ENCODE measurements at places on chromosomes 12 and 14.
A peak's percentile ranks its signal among the peaks of the same experiment; 100 is the strongest.

GRCh38 chr12:106841510-106842302, 67.2 kb downstream of the RIC8B start:
- peak; percentile 66 for DNase-seq

DNA sequence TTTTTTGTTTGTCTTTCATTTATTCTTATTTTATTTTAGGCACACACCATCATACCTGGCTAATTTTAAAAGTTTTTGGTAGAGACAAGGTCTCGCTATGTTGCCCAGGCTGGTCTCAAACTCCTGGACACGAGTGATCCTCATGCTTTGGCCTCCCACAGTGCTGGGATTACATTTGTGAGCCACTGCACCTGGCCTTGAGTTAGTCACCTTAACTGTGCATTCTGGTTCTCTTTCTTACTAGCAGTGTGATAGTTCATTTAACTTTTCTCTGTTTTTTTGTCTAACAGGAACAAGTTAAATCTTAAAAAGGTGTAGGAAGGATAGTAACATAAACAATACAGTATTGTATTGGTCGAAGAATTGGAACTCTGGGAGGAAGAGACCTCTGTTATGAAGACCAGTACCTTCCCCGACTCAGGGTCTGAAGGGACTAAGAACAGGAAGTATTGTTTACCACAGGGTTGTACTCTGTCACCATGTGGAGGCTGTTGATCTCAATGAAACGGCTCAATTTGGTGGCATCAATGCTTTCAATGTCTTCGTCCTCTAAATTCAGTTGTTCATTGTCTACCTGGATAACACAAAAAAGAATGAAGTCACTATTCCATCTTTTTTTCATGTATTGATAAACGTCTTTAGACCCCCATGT, 17.7 kb downstream of the ERP27 start:
- DNase-seq: no peak

DNA sequence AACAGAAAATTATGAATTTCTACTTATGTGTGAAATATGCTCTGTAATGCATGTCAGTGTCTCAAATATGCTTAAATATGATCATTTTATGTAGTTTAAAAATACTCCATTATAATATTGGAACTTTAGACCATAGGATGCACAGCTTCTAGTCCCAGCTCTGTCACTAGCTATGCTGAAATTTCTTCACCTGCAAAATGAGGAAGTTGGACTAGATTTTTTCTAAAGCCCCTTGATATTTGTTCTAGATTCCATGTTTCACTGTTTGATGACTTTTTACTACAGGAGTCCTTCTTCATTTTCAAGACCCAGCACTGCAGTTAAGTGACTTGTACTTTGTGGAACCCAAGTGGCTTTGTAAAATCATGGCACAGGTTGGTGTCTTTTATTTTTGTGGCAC, 90.1 kb downstream of the LRRK2 start:
- DNase-seq: no peak

GRCh38 chr12:2825132-2825531, 9.7 kb downstream of the NRIP2 start:
- no peak for DNase-seq

- no peak for DNase-seq
These were observed 23.4 kb upstream of the FSCB start for GRCh38 chr14:44530475-44530874.

DNA sequence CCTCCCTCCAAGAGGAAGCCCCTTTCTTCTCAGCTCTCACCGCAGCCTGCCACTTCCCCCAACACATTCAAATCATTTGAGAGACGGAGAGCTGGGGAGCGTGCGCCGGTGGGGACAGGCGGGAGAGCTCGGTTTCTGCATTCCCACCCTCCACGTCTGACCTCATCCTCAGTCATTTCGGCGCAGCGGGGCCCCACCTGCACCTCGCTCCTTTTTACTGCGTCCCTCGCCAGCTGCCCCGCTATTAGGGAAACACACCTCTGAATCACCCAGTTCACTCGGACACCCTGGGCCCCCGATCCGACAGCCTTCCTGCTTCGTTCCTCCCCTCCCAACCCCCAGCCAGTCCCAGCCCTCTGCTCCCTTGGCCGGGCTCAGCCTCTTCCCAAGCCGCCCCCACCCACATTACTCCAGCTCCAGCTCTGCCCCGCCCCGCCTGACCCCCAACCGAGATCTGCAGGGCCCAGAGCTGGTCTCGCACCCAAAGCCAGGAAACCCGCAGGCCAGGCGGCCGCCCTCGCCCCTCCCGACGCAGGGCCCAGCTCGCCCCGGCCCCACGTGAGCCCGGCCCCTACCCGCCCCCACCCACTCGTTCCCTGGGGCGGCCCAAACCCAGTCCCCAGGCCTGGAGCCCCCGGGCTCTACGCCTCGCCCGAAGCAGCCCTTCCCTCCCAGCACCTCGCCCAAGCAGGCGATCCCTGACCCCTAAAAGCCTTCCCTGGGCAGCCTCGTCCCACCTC, 783 bp downstream of the CORO1C start:
- peak; percentile 73 for DNase-seq

DNA sequence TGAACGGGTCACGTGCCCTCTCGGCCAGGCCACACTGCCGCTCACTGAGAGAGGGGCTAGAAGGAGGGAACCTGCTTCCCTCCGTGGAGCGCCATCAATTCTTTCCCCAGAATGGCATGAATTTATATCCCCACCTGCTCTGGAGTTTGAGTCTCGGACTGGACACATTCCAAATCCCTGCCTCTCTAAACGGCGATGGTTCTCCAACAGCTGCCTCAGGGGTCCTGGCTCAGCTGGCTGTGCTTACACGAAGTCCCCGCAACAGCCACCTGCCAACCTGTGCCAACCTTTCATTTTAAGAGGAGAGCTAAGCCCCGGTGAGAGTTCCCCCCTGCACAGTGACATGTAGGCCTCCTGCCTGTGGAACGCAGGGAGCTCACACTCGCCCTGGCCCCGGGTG, 73.2 kb downstream of the RIMBP2 start:
- no peak for DNase-seq

DNA sequence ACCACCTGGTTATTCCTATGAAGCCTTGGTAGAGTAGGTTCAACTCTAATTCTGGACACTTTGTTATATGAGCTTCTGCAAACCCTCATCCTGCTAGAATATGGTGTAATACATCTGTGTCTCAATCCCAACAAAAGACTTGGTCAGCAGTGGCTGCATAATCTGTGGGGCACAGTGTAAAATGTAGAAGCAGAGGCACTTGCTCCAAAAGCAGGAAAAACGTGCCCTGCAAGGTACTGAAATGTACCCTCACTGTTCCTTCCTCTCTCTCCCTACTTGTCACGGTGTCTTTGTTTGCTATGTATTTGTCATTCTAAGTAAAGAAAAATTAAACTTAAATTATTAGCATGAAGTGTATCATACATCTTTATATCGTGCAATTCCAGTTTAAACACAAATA, 267.9 kb downstream of the BCL11B start:
- DNase-seq: no peak

DNA sequence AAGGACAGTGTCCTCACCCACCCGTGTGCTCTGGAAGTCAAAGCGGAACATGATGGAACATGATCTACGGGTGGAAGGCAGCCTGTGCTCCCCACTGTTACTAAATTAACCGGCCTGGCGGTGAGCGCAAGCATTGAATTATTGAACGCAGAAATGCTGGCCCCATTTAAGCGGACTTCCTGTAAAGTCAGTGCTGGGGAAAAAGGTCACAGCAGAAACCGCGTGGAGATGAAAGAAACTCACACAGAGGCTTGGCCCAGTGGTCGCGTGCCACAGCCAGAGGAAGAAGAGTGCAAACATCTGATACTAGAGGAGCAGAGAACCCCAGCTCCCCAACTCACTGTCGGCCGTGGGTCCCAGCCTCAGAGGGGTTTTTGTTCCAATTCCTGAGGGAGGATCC, 321.2 kb downstream of the ADGRD1 start:
- DNase-seq: no peak

DNA sequence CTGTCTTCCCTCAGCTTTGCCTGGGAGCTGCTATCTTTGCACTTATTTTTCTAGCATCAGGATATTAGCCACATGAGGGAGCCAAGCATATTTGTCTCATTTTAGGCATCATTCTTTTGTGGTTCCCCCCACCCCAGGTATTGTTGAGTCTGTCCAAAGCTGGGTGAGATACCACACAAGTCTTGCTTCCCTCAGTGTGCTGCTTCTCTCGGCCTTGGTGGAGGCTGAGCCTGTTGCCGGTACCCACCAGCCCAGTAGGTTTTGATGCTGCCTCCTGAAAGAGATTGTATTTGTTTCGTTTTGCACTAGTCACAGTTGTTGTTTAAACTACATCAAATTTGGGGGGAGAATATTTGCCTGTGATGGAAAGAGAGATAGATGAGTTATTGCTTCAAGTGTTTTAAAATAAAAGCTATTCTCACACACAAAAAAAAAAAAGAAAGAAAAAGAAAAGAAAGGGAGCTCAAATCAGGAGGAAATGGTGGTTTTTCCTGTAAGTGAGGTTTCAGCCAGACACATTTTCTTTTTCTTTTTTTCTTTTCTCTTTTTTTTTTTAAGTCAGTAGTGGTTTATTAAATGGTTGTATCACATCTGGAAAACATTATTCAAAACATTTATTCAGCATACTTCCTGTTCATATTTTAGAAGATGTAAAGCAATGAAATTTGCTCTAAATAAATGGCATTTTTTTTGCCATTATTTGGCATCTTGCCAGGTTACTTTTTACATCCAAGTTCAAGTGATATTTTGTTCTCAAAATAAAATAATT, 58.5 kb downstream of the SLC4A8 start:
- no peak for DNase-seq

DNA sequence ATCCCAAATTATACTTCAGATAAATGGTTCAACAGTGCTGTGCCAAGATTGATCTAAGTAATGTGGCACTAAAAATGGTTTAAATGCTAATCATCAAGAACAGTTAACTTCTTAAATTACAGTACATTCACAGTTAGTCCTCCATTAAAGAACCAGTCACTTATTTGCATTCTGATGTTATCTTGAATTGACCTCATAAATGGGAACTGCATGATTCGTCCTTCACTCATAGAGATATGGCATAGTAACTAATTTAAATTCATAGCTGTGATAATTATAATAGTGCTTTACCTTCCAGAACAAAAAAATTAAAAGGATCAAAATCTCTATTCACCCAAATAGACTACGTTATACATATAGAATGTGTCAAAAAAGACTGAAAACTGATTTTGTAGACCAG, 61.1 kb downstream of the COCH start:
- DNase-seq: no peak

GRCh38 chr14:36275741-36276140, 44.7 kb downstream of the MBIP start:
- DNase-seq: no peak

GRCh38 chr12:85626784-85627171, 209.4 kb downstream of the RASSF9 start:
- DNase-seq: no peak

DNA sequence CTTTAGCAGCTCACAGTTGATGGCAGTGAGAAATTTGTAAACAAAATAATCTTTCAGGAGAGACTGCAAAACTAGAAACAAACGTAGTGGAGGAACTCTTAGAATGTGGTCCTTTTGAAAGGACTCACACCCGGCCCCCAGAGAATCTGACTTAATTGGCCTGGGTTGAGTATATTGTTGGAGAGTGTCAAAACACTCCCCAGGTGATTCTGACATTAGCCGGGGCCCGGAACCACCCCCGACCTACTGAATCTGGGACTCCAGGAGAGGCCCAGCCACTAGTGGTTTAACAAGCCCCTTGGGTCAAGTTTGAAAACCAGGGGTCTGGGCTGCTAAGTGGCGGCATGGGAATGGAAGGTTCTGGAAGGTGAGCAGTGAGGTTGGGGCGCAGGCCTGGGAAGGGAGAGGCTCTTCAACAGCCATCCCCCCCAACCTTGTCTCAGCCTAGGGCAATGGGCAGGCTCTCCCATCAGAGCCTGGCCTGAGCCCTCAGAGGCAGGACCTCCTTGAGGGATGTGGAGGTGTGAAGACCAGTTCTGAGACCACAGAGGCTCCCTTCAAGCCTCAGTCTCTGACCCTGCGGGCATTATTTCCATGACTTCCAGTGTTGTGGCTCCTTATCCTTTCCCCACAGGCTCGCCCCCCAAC, 1.1 kb upstream of the ELK3 start:
- DNase-seq: peak; percentile 68

DNA sequence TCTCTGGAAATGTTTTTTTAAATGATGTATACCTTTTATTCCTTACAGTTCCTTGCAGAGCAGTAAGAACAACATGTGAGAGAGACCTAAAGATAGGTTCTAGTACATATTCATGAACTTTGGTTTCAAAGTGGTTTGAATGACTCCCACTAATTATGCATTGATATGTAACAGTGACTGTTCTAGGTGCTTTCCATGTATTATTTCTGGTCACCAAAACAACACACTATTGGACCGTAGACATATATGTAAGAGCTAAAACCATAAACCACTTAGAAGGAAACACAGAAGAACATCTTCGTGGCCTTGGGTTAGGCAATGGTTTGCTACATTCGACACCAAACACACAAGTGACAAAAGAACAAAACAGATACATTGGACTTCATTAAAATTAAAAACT, 37.9 kb downstream of the SOX5 start:
- no peak for DNase-seq

GRCh38 chr14:81313775-81314429, 86.2 kb downstream of the STON2 start:
- no peak for DNase-seq

DNA sequence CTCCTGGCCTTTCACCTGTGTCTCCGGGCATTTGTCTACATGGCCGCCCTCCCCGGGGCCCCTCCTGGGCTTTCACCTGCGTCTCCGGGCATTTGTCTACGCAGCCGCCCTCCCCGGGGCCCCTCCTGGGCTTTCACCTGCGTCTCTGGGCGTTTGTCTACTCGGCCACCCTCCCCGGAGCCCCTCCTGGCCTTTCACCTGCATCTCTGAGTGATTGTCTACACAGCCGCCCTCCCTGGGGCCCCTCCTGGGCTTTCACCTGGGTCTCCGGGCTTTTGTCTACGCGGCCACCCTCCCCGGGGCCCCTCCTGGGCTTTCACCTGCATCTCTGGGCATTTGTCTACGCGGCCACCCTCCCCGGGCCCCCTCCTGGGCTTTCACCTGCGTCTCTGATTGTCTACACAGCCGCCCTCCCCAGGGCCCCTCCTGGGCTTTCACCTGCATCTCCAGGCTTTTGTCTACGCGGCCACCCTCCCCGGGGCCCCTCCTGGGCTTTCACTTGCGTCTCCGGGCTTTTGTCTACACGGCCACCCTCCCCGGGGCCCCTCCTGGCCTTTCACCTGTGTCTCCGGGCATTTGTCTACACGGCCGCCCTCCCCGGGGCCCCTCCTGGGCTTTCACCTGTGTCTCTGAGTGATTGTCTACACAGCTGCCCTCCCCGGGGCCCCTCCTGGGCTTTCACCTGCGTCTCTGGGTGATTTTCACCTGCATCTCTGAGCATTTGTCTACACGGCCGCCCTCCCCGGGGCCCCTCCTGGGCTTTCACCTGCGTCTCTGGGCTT, 68.0 kb upstream of the GALNT9 start:
- DNase-seq: peak; percentile 12

- DNase-seq: no peak
These were observed 98.8 kb downstream of the DICER1 start for GRCh38 chr14:95058491-95058890.
